Tracheal epithelial cell (primary cell): ENCODE measurements at places on chromosomes 11 and 22. TPM values are rescaled to one million over a fixed set of nuclear protein-coding genes. Genes with fewer than 3 reads are reported as not detected.

APOBEC3B gene
- 0.72 TPM in 1 of 2 replicates, not detected in the other for total RNA-seq

RCE1 gene
- 28.1 and 34.9 TPM in 2 replicates for total RNA-seq

CPT1B gene
- total RNA-seq, result 2.2 TPM in 1 of 2 replicates, not detected in the other

FOSL1 gene
- total RNA-seq, result 7.0 and 33.3 TPM in 2 replicates

TOLLIP gene
- 34.9 and 37.3 TPM in 2 replicates for total RNA-seq

GRIK4 gene
- total RNA-seq, result not detected in 2 replicates
